ENCODE measurements at places on chromosomes 5 and 9.

DNA sequence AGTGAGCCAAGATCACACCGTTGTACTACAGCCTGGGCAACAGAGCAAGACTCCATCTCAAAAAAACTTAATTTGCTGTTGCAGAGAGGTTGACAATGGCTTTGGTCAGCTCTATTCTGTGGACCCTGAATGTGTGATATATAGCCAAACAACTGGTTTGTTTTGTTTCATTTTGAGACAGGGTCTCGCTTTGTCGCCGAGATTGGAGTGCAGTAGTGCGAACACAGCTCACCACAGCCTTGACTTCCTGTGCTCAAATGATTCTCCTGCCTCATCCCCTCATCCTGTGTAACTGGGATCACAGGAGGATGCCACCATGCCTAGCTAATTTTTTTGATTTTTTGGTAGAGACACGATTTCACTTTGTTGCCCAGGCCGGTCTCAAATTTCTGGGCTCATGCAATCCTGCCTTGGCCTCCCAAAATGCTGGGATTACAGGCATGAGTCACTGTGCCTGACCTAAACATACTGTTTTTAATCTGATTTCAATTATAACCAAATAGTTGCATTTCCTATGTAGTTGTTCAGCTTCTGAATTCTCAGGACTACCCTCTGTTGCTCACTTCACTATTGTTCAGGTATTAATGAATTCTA, 9.8 kb downstream of the RNF183 start:
- no peak for DNase-seq

GRCh38 chr5:140633501-140633900, 526 bp upstream of the CD14 start:
- DNase-seq = no peak

DNA sequence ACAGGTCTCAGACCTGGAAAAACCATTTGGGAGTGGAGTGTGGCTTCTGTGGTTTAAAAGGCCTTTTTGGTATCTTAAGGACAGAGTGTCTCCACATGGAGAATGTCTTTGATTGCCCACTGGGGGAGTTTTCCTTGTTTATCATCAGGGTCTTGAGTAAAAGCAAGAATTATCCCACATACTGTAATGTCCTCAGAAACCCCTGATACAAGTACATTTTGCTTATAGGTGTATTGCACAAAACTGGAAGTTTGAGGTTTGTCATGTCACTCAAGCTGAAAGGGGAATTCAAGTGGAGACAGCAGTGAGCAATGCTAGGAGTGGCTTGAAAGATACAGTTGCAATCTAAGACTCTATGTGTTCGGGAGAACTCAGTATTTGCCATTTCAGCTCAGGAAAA, 62.7 kb upstream of the GRAMD2B start:
- DNase-seq = no peak

GRCh38 chr9:19728101-19728500, 60.7 kb downstream of the SLC24A2 start:
- DNase-seq = no peak

GRCh38 chr5:176944268-176944667, 45.1 kb upstream of the HK3 start:
- peak; percentile 14 for DNase-seq

- no peak for DNase-seq
These were observed 5.9 kb upstream of the ZFP62 start for GRCh38 chr5:180866985-180867384.

DNA sequence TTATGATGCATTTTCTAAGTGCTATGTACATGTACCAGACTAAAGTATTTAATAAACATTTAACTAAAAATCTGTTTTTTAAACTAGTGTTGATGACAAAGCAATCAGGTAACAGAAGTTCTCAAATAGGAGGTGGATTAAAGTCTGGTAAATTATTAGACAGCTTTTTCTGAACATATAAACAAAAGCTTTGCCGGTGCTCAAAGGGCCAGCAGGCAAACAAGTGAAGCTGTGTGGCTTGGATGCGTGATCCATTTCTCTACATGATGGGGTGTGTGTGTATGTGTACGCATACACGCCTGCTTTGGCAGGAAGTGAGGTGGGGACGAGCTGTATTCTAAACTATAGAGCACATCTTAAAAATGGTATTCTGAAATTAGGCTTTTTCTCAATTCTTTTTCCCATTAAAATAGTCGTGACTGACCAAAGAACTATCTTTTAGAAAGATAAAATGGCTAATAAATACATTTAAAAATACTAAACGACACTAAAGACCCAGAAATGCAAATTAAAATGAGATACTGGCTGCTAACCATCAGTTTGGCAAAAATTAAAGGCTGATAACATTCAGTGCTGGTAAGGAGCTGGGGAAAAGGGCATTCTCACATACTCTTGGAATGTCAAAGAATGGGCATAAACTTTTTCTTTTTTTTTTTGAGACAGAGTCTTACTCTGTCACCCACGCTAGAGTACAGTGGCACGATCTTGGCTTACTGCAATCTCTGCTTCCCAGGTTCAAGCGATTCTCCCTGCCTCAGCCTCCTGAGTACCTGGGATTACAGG, 174.0 kb downstream of the MAPKAP1 start:
- no peak for DNase-seq

DNA sequence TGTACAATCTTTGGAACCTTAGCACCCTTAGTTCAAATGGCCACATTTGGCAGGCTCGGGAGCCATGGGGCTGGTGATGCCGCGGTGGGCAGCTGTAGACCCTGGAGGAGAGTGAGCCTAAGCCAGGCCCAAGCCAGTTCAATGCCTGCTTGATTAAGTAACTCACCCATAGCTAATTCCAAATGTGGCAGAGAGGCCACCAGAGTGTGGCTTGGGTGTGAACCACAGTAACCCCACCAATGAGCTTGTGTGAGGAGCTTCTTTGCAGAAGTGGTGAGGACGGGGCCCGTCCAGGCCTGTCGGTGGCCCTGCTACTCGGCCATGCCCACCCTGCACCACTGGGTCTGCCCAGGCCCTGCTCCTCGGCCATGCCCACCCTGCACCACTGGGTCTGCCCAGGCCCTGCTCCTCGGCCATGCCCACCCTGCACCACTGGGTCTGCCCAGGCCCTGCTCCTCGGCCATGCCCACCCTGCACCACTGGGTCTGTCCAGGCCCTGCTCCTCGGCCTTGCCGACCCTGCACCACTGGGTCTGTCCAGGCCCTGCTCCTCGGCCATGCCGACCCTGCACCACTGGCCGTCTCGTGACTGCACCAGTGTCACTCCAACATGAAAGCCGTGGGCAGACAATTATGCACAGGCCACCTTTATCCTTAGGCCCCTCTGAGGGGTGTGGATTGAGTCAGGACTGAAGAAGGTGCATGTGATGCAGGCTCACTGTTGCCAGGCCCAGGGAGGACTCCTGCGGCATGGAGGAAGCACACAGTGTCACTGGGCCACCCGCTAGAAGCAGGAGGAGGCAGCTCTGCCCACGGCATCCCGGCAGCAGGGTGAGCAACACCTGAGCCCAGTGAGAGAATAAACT, 75.4 kb downstream of the MRPL36 start:
- no peak for DNase-seq

DNA sequence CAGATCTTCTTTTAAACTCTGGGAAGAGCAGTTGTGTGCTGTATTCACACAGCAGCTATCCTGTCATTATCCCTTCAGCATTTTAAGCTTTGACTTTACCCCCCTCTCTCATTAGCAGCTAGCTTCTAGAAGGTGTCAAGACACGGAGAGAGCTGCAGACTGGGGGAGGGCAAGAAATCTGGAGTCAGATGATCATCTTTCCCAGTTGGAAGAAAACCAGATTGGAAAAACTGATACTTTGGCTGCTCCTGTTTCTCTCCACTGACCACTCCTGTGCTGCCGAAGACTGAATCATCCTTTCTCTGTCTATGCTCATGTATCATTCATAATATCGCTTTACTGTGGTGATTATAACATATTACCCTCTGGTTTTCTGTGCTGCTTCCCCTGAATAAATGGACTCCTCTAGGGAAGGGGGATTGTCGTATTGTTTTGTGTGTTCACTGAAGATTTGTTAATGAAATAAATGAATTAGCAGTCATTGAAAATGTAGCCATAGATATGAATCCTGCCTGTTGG, 75.1 kb downstream of the SH3GL2 start:
- DNase-seq = no peak

- DNase-seq = no peak
These were observed 47.4 kb downstream of the KCNT1 start for GRCh38 chr9:135749171-135750045.
